Type B pancreatic cell (in vitro differentiated cells): ENCODE measurements at places on chromosomes 5 and 9.

DNA sequence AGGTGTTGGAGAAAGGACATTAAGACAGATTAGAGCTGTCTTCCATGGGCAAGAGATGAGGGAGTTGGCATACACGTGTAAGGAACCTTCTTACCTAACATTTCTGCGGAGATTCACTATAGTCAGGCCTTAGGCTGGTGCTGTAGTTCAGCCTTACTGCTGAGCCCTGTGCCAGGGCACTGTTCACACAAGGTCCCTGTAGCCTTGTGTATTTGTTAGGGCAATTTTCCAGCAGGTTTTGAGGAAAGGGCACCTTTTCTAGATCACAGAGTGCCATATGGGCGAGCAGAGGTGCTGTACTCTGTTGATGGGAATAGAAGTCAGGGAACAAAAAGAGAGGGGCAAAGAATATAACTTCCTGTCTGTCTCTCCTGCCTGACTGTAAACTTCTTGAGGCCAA is 15.6 kb downstream of the PALM2AKAP2 start:
- no peak overlapping the region for H3K27ac ChIP-seq
- no peak for DNase-seq
- no peaks in the 10 kb centered on the region for H3K36me3 ChIP-seq
- H3K4me1 ChIP-seq: peaks cover 17% of the 10 kb centered on the region
- no peak overlapping the region for H3K4me3 ChIP-seq

DNA sequence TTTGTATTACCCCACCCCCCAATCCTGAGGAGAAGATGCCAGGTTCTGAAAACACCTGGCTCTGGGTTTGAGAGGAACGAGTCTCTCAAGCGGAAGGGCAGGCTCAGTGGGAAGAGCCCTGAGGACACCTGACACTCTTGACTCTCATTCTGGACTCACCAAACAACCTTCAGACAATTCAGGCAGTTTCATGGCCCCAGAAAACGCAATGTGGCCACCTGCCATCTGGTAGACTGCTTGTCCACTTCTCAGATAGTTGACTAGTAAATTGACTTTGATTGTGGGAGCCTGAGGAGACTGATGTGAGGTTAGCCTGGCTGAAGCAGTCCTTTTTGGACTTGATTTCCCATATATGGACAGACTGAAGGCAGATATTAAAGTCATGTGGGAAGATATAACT is 117.5 kb upstream of the FSTL4 start:
- no peak overlapping the region for H3K27ac ChIP-seq
- peaks cover 4% of the 10 kb centered on the region for H3K4me1 ChIP-seq
- no peak overlapping the region for H3K4me3 ChIP-seq
- H3K27me3 ChIP-seq: peaks cover 2% of the 10 kb centered on the region
- H3K36me3 ChIP-seq: no peaks in the 10 kb centered on the region
- DNase-seq: peak; percentile 37

- no peaks in the 10 kb centered on the region for H3K4me1 ChIP-seq
- no peak overlapping the region for H3K27ac ChIP-seq
- no peak for DNase-seq
These were observed 86.1 kb downstream of the PIP5K1B start for GRCh38 chr9:68791169-68791568.

DNA sequence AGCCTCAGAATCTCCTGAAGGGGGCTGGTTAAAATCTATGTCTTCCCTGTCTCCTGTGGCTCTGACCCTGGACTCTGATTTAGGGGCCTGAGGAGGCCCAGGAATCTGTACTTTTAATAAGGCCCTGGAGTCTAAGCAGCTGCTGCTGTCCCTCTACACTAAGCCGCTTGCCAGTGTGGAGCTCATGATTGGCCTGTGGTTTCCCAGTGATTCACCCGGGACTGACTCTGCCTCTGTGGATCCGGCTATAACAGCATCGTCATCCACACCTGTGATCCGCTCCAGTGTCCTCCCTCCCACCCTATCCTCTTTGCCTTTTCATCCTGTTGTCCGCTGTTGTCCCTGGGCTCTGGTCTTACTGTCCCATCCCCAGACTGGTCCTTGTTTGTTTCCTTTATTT is 3.7 kb downstream of the SLC31A2 start:
- H3K27me3 ChIP-seq: peaks cover 7% of the 10 kb centered on the region
- H3K27ac ChIP-seq: no peak overlapping the region
- H3K4me1 ChIP-seq: peaks cover 19% of the 10 kb centered on the region
- no peak for DNase-seq
- H3K4me3 ChIP-seq: no peak overlapping the region
- peaks cover 8% of the 10 kb centered on the region for H3K36me3 ChIP-seq

- H3K27me3 ChIP-seq: no peaks in the 10 kb centered on the region
- DNase-seq: no peak
- H3K36me3 ChIP-seq: no peaks in the 10 kb centered on the region
- no peaks in the 10 kb centered on the region for H3K4me1 ChIP-seq
- no peak overlapping the region for H3K4me3 ChIP-seq
These were observed 240.3 kb upstream of the NREP start for GRCh38 chr5:111997308-111997707.

DNA sequence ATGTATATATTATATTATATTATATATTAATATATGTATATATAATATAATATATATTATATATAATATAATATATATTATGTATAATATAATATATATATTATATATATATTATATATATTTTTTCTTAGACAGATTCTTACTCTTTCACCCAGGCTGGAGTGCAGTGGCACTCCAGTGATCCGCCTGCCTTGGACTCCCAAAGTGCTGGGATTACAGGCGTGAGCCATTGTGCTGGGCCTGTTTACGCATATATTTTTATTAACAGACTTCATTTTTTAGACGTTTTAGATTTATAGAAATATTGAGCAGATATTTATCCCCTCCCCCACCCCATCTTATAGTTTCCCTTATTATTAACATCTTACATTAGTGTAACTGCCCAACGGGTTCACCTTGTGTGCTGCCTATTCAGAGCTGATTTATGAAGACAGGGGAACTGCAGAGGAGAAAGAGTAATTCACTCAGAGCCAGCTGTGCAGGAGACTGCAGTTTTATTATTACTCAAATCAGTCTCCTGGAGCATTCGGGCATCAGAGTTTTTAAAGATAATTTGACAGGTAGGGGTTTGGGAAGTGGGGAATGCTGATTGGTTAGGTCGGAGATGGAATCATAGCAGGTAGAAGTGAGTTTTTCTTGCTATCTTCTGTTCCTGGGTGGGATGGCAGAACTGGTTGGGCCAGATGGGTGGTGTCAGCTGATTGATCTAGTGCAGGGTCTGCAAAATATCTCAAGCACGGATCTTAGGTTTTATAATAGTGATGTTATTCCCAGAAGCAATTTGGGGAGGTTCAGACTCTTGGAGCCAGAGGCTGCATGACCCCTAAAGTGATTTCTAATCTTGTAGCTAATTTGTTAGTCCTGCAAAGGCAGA is 93.4 kb downstream of the UNC13B start:
- H3K27me3 ChIP-seq: no peaks in the 10 kb centered on the region
- peaks cover 33% of the 10 kb centered on the region for H3K4me1 ChIP-seq
- peak overlapping the region; percentile 70 for H3K4me3 ChIP-seq
- DNase-seq: no peak

GRCh38 chr9:13770956-13771355 is 491.5 kb upstream of the MPDZ start:
- no peak overlapping the region for H3K27ac ChIP-seq
- H3K4me3 ChIP-seq: no peak overlapping the region
- H3K36me3 ChIP-seq: no peaks in the 10 kb centered on the region

DNA sequence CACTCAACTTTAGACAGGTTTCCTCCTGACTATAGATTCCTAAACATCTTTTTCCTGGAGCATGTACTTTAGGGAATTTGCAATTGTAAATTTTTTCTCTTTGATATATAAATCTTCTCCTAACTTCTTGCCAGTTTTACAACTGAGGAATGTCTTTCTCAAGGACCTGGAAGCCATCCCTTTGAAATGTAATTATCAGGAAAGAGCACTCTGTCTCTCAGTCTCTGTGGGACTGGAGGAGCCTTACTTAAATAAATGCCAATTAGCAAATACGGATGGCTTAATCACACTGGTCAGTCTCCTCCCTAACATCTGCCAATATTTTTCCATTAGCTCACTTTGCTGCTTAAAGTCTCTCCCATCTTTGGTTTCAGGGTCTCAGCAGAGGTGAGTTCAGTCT is 344.3 kb upstream of the ARRDC3 start:
- DNase-seq: no peak
- H3K27me3 ChIP-seq: no peaks in the 10 kb centered on the region
- no peak overlapping the region for H3K4me3 ChIP-seq

- H3K4me1 ChIP-seq: peaks cover 43% of the 10 kb centered on the region
- DNase-seq: peak; percentile 75
- H3K27me3 ChIP-seq: peaks cover 6% of the 10 kb centered on the region
- peak overlapping the region; percentile 91 for H3K27ac ChIP-seq
- peak overlapping the region; percentile 90 for H3K4me3 ChIP-seq
- H3K36me3 ChIP-seq: peaks cover 3% of the 10 kb centered on the region
These were observed 732 bp downstream of the PBX3 start for GRCh38 chr9:125747765-125748445.

DNA sequence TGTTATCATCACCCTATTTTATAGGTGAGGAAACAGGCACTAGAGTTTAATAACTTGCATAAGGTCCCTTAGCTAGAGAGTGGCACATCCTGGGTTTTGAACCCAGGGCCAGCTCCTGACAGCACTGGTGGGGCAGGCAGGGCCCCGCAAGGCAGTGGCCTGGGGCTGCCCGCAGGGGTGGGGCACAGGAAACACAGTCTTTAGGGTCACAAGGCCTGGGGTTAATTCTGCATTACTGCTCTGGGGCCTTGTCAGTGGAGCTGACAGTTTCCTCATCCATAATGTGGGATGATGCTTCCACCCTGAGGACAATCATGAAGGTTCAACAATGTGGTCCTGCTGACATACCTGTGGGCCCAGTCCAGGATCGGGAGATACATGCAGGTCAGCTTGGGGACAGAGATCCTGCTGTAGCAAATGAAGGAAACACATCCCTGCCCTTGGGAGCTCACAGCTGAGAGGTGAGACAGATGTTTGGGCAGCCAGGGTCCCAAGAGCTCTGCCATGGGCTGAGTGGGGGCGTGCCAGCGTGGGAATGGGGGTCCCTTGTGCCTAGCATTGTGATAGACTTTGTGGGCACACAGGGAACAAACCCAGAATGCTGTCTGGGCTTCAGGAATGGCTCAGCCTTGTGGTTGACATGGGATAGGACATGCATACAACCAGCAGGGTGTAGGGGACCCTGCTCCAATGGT is 14.7 kb downstream of the FGF18 start:
- no peaks in the 10 kb centered on the region for H3K27me3 ChIP-seq
- peaks cover 10% of the 10 kb centered on the region for H3K4me1 ChIP-seq
- H3K36me3 ChIP-seq: no peaks in the 10 kb centered on the region
- H3K4me3 ChIP-seq: no peak overlapping the region

DNA sequence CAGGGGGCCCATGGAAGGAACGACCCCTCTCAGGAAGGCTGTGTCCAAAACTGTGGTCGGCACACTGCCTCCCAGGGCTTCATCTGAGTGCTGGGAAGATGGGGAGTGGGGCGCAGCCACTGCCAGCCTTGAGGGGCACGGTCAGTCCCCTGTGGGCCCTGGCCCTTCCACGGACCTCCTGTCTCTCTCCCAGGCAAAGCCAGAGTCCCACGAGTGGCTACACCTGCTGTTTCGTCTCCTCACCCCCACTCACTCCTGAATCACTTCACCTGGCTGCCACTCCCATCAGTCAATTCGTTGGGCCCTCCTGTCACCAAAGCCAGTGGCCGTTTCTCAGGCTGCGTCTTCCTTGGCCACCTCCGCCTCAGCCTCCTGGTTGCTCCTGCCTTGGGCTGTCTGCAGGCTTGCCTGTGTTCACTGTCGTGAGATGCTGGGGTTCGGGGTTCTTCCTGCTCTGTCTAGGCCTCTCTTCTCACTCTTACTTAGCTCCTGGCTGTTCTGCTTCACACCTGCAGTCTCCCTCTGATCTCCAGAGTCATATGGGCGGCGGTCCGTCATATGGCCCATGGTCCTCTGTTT is 58.8 kb upstream of the RNF130 start:
- peaks cover 6% of the 10 kb centered on the region for H3K27me3 ChIP-seq
- H3K36me3 ChIP-seq: no peaks in the 10 kb centered on the region
- DNase-seq: peak; percentile 58
- H3K4me3 ChIP-seq: no peak overlapping the region

- H3K36me3 ChIP-seq: peaks cover 4% of the 10 kb centered on the region
- DNase-seq: no peak
- H3K4me1 ChIP-seq: peaks cover 11% of the 10 kb centered on the region
- H3K27me3 ChIP-seq: peaks cover 36% of the 10 kb centered on the region
- no peak overlapping the region for H3K27ac ChIP-seq
- H3K4me3 ChIP-seq: no peak overlapping the region
These were observed 4.0 kb upstream of the VCAN start for GRCh38 chr5:83467371-83468035.

DNA sequence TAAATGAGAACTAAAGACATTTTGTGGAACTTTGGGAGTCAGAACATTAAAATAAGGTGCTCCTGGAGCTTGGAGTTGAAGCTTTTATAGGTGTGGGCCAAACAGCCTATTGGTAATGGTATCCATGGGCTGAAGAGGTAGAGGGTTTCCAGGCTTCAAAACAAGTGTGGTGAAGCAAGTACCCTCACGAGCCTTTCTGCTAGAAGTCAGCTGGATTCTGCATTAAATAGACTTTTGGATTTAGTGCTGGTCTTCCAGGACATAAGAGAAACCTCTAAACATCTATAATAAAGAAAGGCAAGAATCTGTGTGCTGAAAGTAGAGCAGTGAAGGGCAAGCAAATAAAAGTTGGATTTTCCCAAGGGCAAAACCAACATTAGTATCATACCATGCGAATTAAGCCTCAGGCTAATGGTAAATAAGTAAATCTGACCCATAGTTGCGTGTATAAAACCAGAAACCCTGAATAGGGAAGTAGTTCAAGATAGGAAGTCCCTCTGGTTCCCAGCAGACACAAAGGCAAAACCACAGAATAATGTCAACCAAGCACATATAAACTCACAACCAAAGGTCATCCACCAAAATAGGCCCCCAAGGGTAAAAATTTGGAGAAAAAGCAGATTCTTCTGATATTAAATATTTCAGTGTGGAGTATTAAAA is 306.3 kb downstream of the TLE4 start:
- DNase-seq: no peak
- no peaks in the 10 kb centered on the region for H3K36me3 ChIP-seq
- no peaks in the 10 kb centered on the region for H3K4me1 ChIP-seq
- H3K27ac ChIP-seq: no peak overlapping the region
- H3K4me3 ChIP-seq: no peak overlapping the region
- peaks cover 2% of the 10 kb centered on the region for H3K27me3 ChIP-seq

DNA sequence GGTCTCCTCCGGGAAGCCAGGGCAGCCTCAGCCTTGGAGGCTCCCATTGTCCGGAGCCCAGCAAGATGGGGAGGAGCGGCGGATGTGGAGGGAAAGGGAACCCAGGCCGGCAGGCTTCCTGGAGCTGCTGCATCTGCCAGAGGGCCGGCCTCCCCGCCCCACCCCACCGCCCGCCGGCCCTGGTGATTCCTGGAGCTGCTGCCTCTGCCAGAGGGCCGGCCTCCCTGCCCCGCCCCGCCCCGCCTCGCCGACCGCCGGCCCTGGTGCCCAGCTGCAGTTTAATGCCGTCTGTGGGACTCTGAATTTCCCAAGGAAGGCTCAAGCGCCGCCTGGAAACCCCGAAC is 31.6 kb downstream of the EXD3 start:
- peaks cover 3% of the 10 kb centered on the region for H3K4me1 ChIP-seq
- DNase-seq: no peak
- no peaks in the 10 kb centered on the region for H3K27me3 ChIP-seq
- no peak overlapping the region for H3K4me3 ChIP-seq
- H3K27ac ChIP-seq: no peak overlapping the region
- H3K36me3 ChIP-seq: no peaks in the 10 kb centered on the region
